ENCODE measurements at places on chromosomes 3 and 15.

GRCh38 chr15:59401824-59402569, 29.3 kb upstream of the MYO1E start:
- DNase-seq = peak; percentile 59

GRCh38 chr3:14460342-14461005, 58.1 kb downstream of the SLC6A6 start:
- DNase-seq = peak; percentile 53

GRCh38 chr3:189841473-189842205, 210.4 kb downstream of the TP63 start:
- DNase-seq = no peak

- DNase-seq = no peak
These were observed 174.2 kb downstream of the CACNA2D3 start for GRCh38 chr3:54296531-54296930.

GRCh38 chr3:11569156-11569741, 74.5 kb downstream of the VGLL4 start:
- no peak for DNase-seq

DNA sequence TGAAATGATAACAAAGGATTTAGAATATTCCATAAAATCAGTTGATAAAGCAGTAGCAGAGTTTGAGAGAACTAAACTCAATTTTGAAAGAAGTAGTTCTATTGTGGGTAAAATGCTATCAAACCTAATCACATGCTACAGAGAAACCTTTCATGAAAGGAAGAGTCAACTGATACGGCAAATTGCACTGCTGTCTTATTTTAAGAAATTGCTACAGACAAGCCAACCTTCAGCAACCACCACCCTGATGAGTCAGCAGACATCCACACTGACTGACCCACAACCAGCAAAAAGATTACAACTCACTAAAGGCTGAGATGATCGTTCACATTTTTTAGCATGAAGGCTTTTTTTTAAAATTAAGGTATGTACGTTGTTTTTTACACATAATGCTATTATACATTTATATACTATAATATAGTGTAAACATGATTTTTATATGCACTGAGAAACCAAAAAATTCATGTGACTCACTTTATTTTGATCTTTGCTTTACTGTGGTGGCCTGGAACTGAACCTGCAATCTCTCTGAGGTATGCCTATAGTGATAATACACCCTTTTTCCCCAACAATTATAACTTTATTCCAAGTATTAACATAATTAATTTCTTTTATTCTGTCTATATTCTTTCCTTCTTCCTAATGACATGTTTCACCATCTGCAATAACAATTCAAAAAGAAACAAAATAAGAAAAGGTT, 109.9 kb downstream of the TBC1D5 start:
- DNase-seq = no peak

GRCh38 chr3:182179631-182180030, 467.9 kb downstream of the SOX2 start:
- DNase-seq = no peak

DNA sequence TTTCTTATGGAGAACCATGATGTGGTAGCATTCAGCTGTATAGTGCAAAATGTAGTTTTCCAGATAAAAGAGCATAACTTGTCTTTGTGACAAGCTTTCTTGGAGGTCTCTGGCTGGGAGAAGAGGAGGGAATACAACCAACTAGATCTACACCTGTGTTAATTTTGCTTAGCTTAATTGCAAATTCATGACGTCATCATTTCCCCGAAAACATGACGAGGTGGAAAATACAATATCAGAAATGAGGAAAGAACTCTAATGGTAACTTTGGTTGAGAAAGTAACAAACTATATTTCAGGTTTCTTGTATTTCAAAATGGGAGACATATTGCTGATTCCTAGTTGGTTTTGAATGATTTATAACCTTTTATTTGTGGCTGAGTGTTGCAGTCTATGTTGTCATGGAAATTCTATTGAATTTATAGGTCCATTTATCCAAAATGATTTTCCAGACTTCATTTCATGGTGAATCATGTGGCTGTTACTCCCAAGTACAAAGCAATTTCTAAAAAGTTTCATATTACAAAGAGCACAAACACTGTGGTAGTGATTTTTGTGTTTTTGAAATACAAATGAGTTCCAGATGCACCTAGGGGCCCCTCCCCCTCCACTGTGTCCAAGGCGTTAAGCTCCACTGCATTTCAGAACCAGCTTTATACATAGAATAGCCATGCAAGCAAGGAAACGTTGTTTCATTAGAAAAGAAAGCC, 307.2 kb downstream of the FEZF2 start:
- DNase-seq = no peak

DNA sequence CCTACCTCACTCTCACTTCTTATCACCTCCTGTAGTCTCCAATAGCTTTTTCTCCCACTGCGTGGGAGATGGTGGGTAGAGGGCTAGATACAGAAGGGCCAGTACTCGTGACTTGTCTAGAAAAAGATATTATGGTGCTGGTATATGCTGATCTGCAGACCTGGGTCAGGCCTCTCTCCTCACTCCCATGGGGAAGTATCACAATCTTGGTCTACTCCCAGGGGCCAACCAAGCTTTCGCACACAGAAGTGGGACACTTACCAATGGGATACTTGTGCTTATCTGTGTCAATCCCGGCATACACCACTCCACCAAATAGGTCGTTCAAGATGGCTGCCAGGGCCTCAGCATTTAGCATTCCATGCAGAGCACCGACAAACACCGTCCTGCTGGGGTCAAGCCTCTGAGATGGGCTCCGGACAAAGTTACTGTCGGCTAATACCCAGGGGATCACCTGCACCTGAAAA, 9.0 kb upstream of the RPS17 start:
- no peak for DNase-seq

DNA sequence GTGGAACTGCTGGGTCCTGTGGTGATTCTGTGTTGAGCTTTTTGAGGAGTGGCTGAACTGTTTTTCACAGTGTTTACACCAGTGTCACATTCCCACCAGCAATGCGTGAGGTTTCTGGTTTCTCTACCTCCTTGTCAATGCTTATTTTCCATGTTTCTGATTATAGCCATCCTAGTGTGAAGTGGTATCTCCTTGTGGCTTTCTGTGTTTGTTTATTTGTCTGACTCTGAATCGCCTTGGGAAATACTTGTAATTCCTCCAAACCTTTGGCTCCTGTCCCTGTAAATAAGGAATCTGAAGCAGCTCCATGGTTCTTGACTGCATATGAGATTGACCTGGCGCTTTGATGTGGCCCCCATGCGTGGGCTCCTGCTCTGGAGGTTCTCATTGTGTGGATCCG, 20.6 kb downstream of the FAN1 start:
- DNase-seq = no peak

- DNase-seq = no peak
These were observed 194.2 kb upstream of the ICE2 start for GRCh38 chr15:60673166-60673565.

- no peak for DNase-seq
These were observed 29.0 kb downstream of the CCR3 start for GRCh38 chr3:46271209-46271745.

DNA sequence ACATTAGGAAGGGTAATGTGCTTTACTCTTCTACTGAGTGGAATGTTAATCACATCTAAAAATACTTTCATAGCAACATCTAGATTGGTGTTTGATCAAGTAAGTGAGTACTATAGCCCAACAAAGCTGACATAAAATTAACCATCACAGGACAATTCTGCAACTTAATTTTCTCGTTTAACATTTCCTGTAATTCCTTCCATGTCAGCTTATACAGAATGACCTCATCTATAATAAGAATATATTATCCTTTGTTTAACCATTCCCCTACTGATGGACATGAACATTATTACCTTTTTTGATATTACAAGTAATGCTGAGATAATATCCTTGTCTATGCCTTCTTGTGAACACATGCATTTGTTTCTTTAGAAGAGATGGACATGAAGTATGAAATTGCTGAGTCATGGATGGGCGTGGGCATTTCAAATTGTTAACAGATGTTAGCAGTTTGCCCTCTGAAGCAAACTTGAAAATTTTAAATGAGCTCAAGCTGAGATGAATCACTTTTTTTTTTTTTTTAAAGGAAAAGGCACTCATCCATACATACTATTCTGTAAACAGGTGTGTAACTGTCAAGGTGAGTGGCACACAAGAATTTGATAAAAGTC, 85.1 kb downstream of the OXNAD1 start:
- no peak for DNase-seq

- peak; percentile 38 for DNase-seq
These were observed 9.1 kb upstream of the NCKIPSD start for GRCh38 chr3:48694610-48695392.

- no peak for DNase-seq
These were observed 2.0 kb downstream of the GMNC start for GRCh38 chr3:190860521-190860920.

DNA sequence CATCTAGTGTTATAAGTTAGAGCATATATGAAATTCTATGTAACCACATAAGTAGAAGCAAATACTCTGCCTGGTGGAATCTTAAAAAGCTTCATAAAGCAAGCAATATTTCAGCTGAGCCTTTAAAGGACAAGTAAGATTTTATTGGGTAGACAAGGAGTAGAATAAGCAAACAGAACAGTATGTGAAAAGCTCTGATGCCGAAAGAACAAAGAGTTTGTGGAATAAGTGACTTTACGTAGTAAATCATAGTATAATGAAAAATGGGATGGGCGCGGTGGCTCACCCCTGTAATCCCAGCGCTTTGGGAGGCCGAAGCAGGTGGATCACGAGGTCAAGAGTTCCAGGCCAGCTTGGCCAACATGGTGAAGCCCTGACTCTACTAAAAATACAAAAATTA, 9.9 kb downstream of the EAF2 start:
- DNase-seq = no peak

GRCh38 chr15:73375755-73376305, 7.1 kb upstream of the HCN4 start:
- DNase-seq = peak; percentile 77

GRCh38 chr3:27431116-27431515, 53.1 kb downstream of the SLC4A7 start:
- no peak for DNase-seq

DNA sequence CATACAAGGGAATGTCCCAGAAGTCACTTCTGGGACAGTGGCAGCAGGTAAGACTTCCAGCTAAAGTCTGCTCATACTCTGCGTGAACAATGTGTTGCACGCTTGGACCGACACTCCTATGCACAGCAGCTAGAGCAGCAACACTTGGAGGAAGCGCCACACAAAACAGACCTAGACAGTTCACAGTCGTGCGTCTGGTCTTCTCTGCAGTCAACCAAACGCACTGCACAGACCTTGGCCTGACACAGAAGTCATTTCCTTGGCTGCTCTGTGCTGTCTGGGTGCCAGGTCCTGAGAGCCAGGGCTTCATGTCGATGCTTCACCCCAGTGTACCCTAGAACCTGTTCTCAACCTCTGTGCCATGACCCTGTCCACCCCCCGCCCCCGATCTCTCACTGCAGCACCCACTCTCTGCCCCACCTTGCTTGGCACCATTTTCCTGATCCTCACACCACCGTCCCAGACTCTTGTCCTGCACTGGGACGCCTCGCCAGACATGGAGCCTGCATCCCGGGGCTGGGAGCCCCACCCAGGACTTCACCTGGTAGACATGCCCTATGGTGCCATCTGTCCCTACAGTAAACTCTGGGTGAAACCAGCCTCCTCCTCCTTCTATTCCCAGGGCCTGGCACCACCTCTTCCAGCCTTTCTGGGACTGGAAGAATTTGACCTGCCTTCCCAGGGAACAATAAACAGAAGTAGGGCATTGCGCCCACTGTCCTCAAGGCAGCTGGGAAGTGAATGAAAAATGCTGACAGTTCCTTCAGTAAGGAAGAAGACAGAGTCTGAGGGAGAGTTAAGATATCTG, 3.1 kb downstream of the ATP10A start:
- no peak for DNase-seq

- no peak for DNase-seq
These were observed 82.5 kb downstream of the NEK11 start for GRCh38 chr3:131109156-131109555.

- DNase-seq = no peak
These were observed 112.5 kb downstream of the ADAMTS9 start for GRCh38 chr3:64575211-64575844.

- DNase-seq = no peak
These were observed 364.0 kb upstream of the IL12A start for GRCh38 chr3:159624616-159625015.

GRCh38 chr3:197408177-197408957, 110.0 kb upstream of the DLG1 start:
- no peak for DNase-seq

- no peak for DNase-seq
These were observed 61.1 kb downstream of the KCNAB1 start for GRCh38 chr3:156181509-156181908.

DNA sequence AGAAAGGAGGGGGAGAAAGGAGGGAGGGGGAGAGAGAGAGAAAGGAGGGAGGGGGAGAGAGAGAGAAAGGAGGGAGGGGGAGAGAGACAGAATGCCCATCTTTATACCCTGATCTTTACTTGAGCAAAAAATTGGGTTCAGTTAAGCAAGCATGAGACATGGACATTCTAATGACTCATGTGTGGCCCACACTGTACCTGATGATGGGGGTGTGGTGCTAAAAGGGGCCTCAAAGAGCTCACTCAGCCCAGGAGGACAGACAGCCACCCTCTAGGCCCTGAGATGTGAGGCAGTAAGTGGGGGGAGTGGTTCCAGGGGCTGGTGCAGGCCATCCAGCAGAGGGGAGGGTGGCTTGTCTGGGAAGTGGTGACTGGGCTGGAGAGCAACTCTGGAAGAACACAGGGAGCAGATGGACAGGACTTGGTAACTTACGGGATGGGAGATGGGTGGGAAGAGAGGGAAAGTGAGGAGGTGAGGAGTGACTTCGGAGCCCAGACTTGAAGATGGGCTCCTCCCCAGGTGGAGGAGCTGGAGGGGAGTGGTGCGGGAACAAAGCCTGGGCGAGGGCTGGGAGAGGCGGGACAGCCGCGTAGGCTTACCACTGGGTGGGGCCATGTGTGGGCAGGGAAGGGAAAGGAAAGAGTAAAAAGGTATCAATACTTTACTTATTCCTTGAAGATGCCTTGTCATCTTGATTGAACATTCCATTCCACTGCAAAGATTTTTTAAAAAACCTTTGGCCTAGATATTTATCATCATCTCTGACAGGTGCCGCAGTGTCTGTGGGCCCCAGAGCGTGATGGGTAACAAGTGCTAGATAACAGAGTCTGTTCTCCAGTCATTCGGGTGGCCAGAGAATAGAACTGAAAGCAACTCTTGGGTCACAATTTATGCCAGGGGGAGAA, 32.3 kb downstream of the TSPAN3 start:
- no peak for DNase-seq

Data from NCI-H1092 treated with DMSO at 0.1 percent for 48 hours (cell line).